Stimulated activated CD4-positive, alpha-beta T cell treated with anti-CD3 and anti-CD28 coated beads, Interleukin-2, amount 100 ng/mL, for 24 hours (primary cell): ENCODE measurements at places on chromosomes 7 and 10.

- no peak for DNase-seq
Observed at GRCh38 chr7:26861050-26861449, 3.3 kb downstream of the SKAP2 start.

DNA sequence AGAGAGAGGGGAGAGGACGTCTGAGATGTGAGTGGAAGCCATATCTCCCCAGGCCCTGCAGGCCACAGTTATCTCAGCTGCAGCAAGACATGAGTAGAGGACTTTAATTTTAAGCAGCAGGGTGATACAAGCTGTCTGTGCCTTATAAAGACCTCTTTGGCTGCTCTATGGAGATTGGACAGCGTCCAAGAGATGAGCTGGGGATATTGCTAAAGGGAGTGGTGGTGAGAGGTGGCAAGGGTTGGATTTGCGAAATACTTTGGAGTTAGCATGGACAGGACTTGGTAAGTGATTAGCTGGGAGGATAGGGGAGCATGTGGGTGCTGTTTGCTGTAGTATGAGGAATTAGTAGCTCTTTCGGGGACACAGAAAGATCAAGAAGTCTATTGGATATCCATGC lies 191.8 kb downstream of the CACNB2 start:
- DNase-seq: no peak

GRCh38 chr10:103350175-103350516 lies 794 bp downstream of the PCGF6 start:
- DNase-seq: no peak

DNA sequence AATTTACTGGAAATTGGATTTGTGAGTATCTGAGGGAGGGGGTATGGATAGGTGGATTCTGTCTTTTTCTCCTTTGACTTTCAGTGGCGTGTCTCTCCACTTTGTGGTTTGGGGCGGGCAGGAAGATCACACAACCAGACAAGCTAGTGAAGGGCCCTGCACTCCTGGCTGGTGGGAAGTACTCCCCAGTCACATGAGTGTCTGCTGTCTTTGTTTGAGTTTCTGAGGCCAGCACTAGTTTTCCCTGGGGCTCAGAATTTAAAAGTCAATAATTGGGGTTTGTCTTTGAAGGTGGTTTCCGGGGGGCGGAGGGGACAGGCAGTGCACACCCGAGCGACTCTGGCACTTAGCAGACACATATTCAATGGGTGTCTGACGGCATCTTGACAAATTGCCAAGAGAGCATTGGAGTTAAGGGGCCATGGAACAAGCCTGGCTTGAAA lies 120.1 kb downstream of the WDFY4 start:
- no peak for DNase-seq

- DNase-seq: no peak
Observed at GRCh38 chr7:125828153-125828700, 898.6 kb upstream of the POT1 start.

DNA sequence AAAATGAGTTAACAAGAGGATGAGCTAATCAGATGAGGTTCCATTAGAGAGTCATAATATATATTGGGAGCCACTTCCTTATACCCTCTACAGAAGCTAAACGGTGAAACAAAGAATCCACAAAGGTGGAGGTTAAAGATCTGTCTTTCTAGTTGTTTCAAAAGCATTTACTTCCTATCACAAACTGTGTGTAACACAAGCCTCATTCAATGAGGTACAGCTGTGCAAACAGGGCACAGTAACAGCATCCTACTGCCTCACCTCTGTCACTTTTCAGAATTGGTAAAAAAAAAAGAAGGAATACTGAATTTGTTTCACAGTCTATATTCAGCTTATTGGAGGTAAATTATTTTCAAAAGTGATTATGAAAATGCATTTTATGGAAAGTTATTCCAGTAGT lies 128.7 kb downstream of the AGMO start:
- DNase-seq: no peak

- no peak for DNase-seq
Observed at GRCh38 chr7:112828696-112829095, 38.5 kb upstream of the TMEM168 start.

- no peak for DNase-seq
Observed at GRCh38 chr7:123096434-123096833, 100.9 kb upstream of the TAS2R16 start.

DNA sequence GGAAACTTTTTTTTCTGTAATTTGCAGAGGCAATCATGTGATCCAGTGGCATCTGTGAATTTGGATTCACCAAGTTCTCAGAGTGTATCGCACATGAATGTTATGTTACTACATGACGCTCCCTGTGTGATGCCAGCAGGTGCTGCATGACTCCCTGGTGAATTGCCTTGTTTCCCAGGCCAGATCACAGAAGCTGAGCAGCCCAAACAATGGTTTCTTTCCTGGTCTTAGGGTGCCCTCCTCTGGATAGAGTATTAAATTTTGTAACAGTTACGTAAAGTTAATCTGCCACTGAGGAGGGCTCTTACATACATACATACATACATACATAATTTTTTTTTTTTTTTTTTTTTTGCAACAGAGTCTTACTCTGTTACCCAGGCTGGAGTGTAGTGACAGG lies 3.6 kb downstream of the ZSCAN21 start:
- DNase-seq: no peak

DNA sequence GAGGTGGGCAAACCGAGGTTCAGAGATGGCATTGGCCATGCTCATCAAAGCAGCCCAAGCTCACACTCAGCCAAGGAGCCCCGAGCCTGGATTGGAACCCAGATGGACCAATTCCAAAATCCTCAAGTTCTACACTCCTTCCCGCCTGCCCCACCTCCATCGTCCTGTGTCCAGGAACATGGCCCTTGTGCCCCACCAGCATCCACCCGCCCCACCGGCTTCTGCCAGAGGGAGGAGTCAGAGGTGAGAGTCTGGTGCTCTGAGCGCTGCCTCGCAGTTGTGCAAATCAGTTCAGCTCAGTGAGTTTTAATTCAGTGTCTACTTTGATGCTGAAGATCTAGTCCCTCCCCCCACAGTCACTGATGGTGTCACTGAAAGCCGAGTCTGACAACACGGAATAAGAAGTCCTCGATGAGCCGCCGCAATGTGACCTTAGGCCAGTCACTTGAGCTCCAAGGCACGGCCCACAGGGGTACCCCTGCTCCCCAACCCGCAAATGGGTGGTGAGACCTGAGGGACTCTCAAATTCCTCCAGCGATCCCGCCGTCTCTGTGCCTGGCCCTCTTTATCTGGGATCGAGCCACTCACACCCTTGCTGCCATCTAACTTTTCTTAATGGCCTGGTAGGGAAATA lies 26.3 kb downstream of the PRKAG2 start:
- DNase-seq: no peak

DNA sequence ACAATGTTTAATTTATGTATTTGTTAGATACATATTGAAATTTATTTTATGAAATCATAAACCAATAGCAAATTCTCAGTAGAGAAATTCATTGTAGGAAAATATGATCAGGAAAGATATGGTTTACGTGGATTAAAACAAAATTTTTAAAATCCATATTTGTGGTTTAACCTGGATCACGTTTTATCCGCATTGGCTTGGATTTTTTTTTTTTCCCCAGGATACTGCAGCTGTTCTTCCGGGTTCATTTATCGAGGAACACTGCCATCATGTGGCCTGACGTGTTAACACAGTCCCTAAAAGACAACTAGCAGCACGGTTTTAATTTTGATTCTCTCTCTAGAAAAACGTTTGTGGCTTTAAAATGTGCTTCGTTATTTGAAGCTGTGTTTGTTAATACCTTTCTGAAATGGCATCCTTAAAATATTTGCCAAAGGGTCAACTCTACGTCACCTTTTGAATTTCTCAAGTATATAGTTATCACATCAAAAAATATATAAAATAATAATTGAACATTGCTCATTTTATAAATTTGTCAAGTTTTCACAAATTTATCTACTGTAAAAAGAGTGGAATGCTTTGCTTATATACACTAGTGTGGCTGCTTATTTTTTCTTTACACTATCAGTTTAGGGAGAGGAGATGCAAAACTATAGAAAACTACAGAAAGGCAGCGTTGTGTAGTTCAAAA lies 8.7 kb upstream of the ASB4 start:
- peak; percentile 48 for DNase-seq

- no peak for DNase-seq
Observed at GRCh38 chr7:157994319-157994718, 593.3 kb downstream of the PTPRN2 start.

DNA sequence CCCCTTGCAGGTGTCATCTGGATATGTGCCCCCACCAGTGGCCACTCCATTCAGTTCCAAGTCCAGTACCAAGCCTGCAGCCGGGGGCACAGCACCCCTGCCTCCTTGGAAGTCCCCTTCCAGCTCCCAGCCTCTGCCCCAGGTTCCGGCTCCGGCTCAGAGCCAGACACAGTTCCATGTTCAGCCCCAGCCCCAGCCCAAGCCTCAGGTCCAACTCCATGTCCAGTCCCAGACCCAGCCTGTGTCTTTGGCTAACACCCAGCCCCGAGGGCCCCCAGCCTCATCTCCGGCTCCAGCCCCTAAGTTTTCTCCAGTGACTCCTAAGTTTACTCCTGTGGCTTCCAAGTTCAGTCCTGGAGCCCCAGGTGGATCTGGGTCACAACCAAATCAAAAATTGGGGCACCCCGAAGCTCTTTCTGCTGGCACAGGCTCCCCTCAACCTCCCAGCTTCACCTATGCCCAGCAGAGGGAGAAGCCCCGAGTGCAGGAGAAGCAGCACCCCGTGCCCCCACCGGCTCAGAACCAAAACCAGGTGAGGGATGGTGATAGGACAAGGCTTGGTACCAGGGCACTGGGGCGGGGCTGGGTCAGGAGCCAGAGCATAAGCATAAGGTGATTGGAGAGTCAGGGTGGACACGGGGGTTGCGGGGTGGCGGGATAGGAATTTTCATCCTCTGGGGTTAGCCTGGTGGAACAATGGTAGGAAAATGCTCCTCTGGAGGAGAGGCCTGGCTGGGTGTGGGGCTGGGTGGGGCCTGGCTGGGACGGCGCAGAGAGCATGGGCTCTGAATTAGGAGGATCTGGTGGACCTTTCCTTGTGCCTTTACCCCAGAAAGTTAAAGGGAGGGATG lies 1.9 kb downstream of the ZYX start:
- no peak for DNase-seq

DNA sequence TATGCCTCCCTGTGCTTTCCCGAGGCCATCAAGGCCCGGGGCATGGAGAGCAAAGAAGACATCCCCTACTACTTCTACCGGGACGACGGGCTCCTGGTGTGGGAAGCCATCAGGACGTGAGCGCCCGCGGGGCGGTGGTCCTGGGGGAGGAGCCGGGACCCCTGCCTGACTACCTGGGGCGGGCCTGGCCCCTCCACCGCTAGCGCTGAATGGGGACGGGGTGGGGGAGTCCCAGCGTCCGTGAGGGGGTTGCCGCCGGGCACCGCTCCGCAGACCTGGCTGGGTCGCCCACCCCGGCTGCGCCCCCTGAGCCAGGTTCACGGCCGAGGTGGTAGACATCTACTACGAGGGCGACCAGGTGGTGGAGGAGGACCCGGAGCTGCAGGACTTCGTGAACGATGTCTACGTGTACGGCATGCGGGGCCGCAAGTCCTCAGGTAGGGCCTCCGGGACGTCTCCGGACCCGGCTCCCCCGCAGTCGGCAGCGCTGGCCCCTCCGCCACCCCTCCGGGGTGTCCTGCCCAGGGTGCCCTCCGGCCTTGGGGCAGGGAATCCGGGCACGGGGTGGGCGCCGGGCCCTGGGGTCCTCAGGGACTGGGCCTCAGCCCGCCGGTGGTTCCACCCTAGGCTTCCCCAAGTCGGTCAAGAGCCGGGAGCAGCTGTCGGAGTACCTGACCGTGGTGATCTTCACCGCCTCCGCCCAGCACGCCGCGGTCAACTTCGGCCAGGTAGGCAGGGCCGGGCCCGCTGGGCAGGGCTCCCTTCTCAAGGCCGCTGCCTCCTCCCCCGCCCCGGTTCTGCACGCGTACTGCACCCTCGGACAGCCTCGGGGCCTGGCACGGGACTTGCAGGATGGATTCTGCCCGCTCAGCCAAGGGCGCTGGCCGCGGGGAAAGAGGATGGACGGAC lies 69.3 kb downstream of the ALOX5 start:
- no peak for DNase-seq

DNA sequence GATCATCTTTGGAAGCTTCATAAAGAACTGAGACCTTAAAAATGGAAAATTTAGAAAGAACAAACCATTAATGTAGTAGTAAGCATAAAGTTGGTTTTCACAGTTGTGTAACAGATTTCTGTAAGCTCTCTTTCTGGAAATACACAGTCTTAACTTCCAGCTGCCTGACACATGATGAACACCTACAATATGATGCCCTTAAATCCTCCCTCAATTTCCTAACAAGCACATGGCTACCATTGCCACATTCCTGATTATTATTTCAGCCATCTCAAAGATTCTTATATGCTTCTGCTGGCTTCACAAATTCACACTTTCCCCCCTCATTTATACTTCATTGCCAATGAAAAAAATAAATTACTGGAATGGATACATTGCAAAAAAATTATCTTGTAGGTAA lies 49.4 kb downstream of the PLXDC2 start:
- no peak for DNase-seq

GRCh38 chr10:62590306-62590705 lies 214.2 kb upstream of the ADO start:
- no peak for DNase-seq

GRCh38 chr10:15531927-15532722 lies 161.0 kb upstream of the FAM171A1 start:
- DNase-seq: no peak

DNA sequence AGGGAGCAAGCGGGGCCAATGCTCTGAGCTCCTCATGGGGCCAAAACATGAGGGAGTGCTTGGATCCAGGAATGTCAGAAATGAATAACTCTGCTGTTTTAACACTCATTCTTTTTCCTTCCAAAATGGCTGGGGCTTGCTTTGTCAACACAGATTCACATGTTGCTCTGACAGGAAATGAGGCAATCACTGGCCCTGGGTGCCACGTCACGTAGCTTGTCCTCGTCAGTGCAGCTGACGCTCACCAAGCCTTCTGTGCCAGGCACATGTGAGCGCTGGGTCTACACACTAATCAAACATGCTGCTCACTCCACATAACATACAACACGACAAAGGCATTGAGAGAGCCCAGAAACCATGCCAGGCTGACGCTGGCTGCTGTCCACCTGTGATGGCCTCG lies 198.9 kb downstream of the WDR37 start:
- no peak for DNase-seq

DNA sequence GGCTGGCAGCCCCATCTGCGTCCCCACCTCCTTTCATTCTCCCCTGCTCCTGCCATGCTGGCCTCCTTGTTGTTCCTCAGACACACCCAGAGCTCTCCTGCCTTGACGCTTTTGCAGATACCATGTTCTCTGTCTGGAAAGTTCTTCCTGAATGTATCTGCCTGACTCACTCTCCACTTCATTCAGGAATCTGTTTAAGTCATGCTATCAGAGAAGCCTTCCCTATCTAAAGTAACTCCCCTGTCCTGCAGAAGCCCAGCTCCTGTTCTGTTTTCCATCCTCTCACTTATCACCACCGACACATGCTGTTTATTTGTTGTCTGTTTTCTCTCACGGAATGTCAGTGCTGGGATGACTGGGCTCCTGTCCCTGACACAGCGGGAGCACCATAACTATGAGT lies 82.0 kb downstream of the AFAP1L2 start:
- no peak for DNase-seq

- DNase-seq: no peak
Observed at GRCh38 chr7:4549681-4550080, 132.4 kb upstream of the FOXK1 start.

GRCh38 chr7:157537056-157537455 lies 200.3 kb downstream of the DNAJB6 start:
- no peak for DNase-seq

- no peak for DNase-seq
Observed at GRCh38 chr7:151378011-151378410, 31.8 kb downstream of the WDR86 start.
